Psoas muscle (tissue), 8 donors: ENCODE measurements at places on chromosomes 2 and 18. TPM values are rescaled to one million over a fixed set of nuclear protein-coding genes. Genes with fewer than 3 reads are reported as not detected.

The IL36B gene
- polyA plus RNA-seq = not detected

The DTYMK gene
- polyA plus RNA-seq = 20.0 TPM

The KCNIP3 gene
- polyA plus RNA-seq = 1.3 TPM

The CBLN2 gene
- polyA plus RNA-seq = 0.05 TPM

The LRRC30 gene
- polyA plus RNA-seq = 5.6 TPM

The DYNAP gene
- polyA plus RNA-seq = not detected

- no peak for DNase-seq
Measured at GRCh38 chr2:170819680-170820664, 3.3 kb downstream of the GAD1 start.

GRCh38 chr2:216234106-216234505 is 125.0 kb downstream of the XRCC5 start:
- no peak for DNase-seq

DNA sequence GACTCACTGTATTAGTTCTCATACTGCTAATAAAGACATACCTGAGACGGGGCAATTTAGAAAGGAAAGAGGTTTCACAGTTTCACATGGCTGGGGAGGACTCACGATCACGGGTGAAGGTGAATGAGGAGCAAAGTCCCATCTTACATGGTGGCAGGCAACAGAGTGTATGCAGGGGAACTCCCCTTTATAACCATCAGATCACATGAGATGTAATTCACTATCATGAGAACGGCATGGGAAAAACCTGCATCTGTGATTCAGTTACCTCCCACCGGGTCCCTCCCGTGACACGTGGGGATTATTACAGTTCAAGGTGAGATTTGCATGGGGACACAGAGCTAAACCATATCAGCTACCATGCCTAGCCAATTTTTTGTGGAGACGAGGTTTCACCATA is 168.2 kb downstream of the NEDD4L start:
- no peak for DNase-seq

- DNase-seq = no peak
Measured at GRCh38 chr2:36458106-36458505, 102.5 kb downstream of the CRIM1 start.

GRCh38 chr2:22355816-22356433 is 1029.1 kb upstream of the KLHL29 start:
- DNase-seq = peak; percentile 38

- DNase-seq = no peak
Measured at GRCh38 chr2:134181219-134181618, 72.7 kb upstream of the MGAT5 start.
